ENCODE measurements at places on chromosomes 4 and X.

- DNase-seq: no peak
Observed at GRCh38 chrX:154354013-154354412, 20.4 kb downstream of the FLNA start.

DNA sequence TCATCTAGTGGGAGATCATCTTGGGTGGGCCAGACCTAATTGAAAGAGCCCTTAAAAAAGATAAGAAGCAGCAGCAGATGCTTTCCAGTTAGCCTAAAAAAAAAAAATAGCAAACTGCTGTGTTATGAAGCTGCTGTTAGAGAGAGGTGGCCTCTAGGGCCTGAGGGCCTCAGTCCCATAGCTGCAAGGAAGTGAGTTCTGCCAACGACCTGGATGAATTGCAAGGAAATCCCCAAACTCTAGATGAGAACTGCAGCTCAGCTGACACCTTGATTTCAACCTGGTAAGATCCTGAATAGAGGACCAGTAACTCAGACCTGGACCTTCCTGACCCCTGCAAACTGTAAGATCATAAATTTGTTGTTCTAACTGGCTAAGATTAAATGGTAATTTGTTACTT, 275.2 kb downstream of the TENM3 start:
- no peak for DNase-seq

- no peak for DNase-seq
Observed at GRCh38 chr4:48212165-48212564, 57.5 kb downstream of the TEC start.

- peak; percentile 71 for DNase-seq
Observed at GRCh38 chr4:28225050-28225449, 1364.4 kb downstream of the STIM2 start.

DNA sequence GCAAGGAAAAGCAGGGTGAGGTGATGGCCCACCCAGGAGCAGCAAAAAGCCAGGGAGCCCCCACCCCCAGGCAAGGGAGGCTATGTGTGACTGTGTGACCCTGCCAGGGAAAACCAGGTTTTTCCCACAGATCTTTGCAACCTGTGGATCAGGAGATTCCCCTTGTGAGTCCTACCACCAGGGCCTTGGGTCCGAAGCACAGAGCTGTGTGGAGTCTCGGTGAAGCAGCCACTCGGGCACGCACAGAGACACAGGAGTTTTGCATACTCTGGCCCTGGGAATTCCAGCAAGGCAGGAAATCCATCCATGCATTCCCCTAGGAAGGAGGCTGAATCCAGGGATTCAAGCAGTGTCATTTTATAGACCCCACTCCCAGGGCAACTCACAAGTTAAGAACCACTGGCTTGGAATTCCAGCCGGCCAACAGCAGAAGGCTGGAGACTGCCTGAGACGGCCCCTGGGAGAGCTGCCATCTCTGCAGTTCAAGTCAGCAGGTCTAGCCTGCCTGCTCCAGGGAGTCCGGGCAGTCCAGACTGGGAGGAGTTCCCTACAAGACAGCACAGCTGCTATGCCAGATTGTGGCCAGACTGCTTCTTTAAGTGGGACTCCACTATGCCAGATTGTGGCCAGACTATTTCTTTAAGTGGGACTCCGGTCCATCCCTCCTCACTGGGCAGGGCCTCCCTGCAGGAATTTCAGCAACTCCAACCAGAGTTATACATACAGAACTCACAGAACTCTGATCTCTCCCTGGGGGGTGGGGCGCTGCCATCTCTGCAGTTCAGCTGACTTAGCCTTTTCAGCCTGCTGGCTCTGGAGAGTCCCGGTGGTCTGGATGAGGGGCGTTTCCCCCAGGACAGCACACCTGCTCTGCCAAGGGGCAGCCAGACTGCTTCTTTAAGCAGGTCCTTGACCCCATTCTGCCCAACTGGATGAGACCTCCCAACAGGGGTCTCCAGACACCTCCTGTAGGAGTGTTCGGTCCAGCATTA, 85.1 kb upstream of the ADAD1 start:
- no peak for DNase-seq

GRCh38 chr4:129323658-129324057, 227.7 kb downstream of the C4orf33 start:
- DNase-seq: peak; percentile 79

GRCh38 chrX:49879656-49880277, 483 bp downstream of the USP27X start:
- DNase-seq: peak; percentile 52

DNA sequence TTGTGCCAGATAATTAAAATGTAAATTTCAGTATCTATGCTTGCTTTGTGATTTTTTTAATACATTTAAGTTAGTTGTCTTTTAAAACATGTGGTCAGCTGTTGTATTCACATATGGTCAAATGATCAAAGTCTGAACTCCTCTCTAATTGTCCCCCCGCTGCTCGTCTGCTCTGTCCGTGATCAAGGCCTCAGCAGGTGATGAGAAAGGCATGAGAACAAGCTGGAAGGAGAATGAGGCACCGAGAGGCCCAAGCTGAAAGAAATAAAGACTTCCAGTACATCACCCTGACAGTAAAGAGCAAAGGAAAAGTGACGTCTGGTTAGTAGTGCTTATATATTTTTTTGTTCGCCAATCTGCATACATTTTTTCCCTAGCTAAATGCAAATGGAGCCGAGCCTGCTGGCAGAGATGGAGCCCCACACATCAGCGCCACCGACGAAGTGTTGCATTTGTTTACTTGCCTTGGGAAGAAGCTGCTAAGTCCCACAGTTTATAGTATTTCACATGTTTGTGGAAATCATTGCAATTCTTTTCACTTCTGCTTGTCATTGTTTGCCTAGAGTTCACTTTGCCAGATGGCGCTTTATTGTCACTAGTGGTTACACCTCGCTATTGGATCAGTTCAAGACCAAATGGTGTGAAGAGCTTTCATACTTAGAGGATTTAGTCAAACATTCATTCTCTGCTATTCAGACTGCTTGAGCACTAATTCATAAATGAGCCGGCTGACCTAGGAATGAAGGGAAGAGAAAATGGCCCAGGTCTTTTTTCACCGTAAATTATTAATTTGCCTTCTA, 181.5 kb downstream of the ZIC3 start:
- DNase-seq: no peak

DNA sequence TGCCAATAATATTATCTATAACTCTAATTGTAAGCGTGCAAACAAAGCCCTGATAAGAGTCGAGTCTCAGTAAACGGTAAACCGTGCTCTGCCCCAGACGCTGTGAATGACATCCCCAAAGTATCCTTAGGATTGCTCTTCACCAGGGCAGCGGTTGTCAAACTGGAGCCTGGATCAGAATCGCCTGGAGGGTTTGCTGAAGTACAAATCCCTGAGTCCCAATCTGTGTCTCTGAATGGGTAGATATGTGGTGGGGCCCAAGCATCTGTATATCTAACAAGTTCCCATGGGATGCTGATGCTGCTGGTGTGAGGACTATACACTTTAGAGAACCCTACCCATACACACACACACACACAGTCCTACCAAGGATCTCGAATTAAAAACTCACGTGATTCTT, 813 bp upstream of the APBB2 start:
- DNase-seq: no peak

DNA sequence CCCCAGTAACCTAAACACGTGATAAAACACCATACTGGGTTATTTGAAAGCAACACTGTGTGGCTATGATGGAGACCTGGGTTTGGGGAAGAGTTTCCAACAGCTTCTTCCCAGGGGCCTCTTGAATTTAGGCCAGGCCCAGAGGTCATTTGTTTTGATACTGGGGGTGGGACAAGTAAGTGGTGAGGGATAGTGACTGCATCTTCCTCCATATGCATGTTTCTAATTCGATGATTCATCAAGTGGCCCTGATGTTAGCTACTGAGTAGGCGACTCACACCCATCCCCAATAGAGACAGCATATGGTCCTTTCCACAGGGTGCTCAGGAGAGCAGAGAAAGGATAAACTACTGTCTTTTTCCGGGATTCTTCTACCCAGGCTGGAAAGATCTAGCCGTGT, 2.7 kb downstream of the NDP start:
- no peak for DNase-seq

DNA sequence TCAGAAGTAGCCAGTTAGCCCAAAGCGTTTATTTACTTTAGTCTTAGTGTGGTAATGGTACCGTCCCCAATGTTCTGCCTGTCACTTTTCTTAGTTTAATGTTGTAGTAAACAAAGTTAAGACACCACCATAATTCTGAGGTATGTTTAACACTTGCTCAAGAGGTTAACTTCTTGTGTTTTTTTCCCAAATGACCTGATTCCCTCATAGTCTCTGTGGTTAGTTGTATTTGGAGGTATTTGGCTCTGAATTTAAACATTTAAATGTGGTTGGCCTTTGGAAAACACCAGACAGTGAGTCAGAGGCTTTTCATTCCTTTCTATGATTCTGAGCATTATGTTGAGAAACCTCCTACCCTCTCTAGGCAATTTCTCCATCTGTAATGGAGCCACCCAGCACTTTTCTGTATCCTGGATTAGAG, 47.9 kb downstream of the CXCL1 start:
- DNase-seq: no peak

DNA sequence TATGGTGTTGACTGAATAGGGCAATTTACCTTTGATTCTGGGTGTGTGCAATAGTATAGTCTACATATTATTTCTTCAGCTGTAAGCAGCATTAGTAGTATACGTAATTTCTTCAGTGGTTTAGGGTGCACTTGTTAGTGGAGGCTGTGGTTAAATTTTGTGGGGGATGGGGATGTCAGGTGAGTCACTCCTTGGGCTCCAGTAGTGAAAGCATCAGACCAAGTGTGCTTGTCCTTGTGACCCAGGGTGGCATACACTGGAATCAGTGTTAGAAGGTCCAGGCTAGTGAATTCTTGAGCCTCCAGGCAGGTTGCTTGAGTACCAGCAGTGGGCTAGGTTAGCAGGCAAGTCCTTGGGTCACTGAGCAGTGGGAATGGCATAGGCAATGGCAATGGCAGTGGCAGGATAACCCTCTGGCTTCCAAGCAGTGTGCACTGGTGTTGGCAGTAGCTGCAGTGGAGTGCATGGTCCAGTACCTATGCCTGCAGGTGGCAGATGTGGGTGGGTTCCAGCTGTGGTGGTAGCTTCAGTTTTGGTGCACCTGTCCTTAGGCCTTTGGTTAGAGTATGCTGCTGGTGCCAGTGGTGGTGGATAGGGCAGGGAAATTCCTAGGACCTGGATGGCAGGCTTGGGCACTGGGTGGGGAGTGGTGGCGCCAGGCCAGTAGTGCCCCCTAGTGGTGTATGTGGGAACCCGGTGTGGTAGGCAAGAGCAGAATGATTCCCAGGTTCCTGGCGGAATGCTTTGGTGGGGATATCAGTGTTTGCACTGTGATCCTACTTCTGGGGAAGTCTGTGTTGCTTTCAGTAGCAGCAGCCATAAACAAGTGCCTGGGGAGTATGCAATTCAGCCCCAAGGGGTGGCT, 531.0 kb downstream of the SMARCA1 start:
- DNase-seq: no peak

GRCh38 chr4:76326515-76326914, 20.0 kb downstream of the STBD1 start:
- DNase-seq: no peak

GRCh38 chrX:155070038-155070437, 898 bp downstream of the CMC4 start:
- DNase-seq: no peak

DNA sequence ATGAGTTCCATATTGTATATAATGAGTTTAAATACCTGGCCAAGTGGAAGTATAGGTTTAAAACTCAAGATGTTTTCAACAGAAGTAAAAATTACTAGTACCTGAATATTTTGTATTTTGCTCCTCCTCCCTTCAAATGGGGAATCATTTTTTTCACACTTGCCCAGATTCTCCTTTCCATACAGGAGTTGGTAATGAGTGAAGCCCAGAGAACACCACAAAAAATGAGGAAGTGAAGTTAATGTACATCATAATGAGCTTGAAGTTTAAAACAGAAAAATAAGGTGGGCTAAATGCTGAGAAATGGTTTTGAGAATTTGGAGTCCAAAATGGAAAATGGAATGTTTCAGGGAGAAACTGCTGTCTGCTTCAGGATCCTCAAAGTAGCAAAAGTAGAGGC, 364.8 kb upstream of the EMCN start:
- no peak for DNase-seq
